Activated CD8-positive, alpha-beta memory T cell treated with anti-CD3 and anti-CD28 coated beads for 1 hour (primary cell): ENCODE measurements at places on chromosomes 5 and 9.

DNA sequence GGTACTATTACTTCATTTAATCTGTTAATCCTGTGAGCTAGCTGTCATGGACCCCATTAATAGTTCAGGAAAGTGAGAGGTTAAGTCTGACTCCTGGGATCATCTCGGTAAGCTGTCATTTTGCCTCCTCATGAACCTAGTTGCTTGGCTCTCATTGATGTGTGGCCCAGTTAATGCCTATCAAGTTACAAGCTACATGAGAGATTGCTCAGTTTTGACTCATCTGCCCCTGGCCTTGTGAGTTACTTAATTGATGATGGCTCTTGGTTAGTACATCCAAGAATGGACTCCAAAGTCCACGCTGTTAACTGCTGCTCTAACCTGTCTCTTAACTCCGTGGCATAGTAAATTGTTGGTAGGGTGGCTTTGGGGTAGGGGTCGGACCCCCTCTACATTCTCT is 23.9 kb downstream of the LARP1 start:
- DNase-seq = no peak

- DNase-seq = no peak
Measured at GRCh38 chr9:127319366-127320114, 55.0 kb downstream of the GARNL3 start.

DNA sequence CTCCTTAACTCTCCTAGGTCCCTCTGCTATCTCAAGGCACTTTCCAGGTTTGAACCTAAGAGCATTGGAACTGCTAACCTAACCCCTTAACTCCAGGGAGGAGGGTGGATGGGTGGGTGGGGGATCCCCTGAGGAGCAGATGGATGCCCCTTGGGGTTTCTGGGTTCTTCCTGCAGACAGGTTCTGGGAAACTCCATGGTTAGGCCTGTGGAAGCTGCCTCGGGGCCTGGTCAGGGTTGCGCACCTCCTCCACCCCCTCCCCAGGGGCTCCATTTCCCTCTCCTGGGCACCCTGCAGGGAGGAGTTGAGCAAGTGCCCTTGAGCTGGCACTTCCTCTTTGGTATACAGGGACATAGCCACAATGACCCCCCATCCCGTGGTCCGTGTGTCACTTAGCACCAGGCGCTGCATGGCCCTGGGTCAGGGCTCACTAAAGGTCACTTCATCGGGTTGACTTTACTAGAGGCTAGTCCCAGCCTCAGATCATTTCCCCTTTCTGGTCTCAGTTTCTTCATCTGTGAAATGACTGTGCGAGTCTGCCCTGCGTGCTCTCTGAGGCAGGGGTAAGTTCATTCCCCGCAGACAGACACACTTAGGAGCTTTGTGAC is 16.0 kb downstream of the CXXC5 start:
- DNase-seq = no peak

DNA sequence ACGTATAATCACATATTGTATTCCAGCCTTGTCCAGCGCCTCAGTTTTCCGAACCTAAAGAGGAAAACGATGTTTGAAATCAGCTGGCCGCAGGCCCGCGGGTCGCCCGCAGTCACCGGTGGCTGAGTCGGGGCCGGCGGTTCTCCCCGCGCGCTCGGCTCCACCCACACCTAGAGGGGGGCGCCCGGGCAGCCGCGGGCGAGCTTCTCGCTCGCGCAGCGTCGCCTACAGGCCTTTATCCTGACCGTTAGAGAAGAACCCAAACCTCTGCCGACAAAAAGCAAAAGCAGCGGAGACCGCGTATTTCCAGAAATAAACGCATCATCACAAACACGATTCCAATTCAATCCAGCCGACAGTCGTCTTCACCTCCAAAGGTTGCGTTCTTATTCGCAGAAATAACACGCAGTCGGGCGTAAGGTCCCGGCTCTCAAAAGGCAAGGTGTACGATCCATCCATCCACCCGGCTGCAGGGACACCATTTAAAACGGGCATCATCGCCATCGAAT is 725 bp upstream of the NIPBL start:
- DNase-seq = peak; percentile 65

- DNase-seq = no peak
Measured at GRCh38 chr5:54930736-54931135, 54.7 kb downstream of the ESM1 start.

GRCh38 chr9:92737611-92738299 is 26.9 kb downstream of the BICD2 start:
- DNase-seq = no peak

- DNase-seq = no peak
Measured at GRCh38 chr9:126883636-126884035, 23.2 kb downstream of the ZBTB34 start.

DNA sequence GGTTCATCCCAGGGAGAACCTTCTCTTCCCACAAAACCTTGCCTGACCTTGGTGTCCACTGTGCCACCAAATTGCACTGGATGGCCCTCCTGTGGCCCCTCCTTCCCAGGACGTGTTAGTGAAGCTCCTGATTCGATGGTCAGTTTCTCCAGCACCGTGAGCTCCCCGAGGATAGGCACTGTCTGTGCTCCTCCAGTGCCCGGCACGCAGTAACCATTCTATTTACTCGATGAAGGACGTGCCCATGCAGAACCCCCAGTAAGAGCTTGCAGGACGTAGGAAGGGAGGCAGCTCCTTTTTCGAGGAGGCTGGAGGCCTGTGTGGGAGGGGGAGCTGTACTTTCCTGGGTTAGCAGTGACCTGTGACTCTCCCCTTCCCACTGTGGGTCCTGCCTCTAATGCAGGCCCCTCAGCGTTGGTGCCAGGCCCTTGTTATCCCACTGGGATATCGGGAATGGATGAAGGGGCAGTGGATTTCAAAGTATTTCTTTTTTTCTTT is 39.6 kb downstream of the HABP4 start:
- DNase-seq = no peak

- no peak for DNase-seq
Measured at GRCh38 chr9:105828596-105829213, 134.4 kb downstream of the TMEM38B start.

GRCh38 chr5:132483661-132484390 is 6.7 kb downstream of the IRF1 start:
- no peak for DNase-seq

DNA sequence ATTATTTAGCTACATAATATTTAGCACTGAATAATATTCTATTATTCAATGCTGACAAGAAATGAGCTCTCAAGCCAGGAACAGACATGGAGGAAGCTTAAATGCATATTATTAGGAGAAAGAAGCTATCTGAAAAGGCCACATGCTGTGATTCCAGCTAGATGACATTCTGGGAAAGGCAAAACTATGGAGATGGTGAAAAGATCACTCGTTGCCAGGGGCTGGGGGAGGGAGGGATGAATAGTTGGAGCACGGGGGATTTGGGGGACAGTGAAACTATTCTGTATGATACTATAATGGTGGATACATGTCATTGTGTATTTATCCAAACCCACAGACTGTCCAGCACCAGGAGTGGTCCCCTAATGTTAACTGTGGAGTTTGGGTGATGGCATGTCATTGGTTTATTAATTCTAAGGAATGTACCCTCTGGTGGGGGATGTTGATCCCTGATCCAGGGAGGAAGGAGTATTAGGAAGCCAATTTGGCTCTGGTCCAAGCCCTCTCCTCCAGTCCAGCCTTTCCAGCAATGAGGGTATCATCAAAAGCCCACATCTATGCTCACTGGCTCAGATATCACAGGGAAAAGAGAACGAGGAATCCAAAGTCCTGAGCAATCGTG is 162.5 kb downstream of the COL23A1 start:
- DNase-seq = no peak

GRCh38 chr5:14983666-14984441 is 112.3 kb upstream of the ANKH start:
- DNase-seq = no peak

DNA sequence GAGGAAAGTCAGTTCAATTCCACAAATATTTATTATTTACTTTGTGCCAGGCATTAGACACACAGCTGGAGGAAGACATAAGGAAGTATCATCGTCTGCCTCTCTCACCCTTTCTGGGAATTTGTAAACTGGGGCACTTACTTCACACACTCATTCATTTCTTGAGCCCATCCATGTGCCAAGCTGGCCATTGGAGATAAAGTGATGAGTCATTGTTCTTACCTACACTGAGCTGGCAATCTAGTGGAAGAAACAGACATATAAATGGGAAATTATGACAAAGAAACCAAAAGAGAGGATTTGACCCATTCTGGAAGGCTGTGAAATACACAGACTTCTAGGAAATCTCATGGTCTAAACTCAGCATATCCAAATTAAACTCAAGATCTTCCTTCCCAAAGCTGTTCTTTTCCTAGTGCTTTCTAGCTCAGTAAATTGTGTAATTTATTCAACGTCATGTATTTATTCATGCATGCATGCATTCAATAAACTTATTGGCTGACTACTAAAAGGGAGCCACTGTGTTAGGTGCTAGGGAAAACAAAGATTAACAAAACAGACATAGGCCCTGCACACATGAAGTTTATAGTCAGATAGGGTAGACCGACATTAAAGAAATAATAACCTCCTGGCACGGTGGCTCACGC is 65.3 kb downstream of the SH3RF2 start:
- no peak for DNase-seq

GRCh38 chr5:8060953-8061429 is 192.0 kb downstream of the MTRR start:
- no peak for DNase-seq

- no peak for DNase-seq
Measured at GRCh38 chr5:158485047-158485446, 614.7 kb downstream of the EBF1 start.

GRCh38 chr9:4490705-4491625 is 697 bp downstream of the SLC1A1 start:
- DNase-seq = no peak

GRCh38 chr5:140131967-140132409 is 6.3 kb downstream of the IGIP start:
- DNase-seq = no peak

DNA sequence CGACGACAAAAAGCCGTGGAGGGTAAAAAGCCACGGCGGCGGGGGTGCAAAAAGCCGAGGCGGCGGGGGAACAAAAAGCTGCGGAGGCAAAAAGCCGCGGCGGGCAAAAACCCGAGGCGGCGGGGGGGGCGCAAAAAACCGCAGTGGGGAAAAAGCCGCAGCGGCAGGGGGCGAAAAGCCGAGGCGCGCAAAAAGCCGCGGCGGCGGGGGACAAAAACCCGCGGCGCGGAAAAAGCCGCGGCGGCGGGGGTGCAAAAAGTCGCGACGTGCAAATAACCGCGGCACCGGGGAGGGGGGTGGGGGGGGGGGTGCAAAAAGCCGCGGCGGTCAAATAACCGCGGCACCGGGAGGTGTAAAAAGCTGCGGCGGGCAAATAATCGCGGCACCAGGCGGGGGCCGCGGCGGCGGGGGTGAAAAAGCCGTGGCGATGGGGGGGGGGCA is 511.5 kb downstream of the FOXD4L5 start:
- DNase-seq = no peak

DNA sequence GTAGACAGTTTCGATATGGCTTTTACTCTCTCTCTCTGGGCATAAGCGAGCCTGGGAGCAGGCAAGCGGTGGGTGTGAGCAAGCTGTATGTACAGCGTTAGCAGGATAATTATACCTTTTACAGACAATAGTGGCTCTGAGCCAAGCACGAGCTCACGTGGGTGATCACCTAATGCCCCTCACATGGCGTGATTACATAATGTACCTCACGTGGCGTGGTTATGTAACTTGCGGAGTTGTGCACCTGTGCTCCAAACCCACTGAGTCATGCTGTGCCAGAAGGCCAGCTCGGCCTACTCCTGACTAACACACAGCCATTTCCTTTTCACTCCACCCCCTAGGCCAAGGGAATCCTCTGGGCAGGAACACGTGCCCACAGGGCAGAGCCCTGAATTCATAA is 797.2 kb downstream of the EFNA5 start:
- no peak for DNase-seq

- no peak for DNase-seq
Measured at GRCh38 chr9:83431101-83432060, 106.8 kb downstream of the FRMD3 start.

GRCh38 chr9:123485216-123485615 is 129.2 kb downstream of the CRB2 start:
- DNase-seq = no peak

GRCh38 chr9:134647359-134648080 is 5.9 kb downstream of the COL5A1 start:
- DNase-seq = no peak

GRCh38 chr9:95197692-95198271 is 119.7 kb downstream of the FANCC start:
- DNase-seq = no peak

DNA sequence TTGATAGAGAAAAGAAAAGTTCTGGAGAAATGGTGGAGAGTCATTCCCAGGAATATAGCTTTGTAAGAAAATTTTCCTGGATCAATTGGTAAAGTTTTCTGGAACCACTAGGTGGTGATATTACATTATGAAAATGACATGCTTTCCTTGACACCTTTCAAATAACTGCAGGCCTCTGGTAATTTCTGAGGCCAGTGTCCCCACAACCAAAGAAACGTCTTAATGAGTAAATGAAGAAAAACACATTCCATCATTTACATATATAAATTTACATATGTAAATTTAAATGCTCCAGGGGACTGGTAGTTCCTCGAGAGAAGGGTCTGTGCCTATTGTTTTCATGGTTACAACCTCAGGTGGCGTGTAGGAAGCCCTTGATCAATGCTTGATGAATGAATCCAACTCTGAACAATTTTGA is 17.2 kb upstream of the RGS3 start:
- no peak for DNase-seq

GRCh38 chr9:133257465-133257956 is 17.5 kb downstream of the ABO start:
- no peak for DNase-seq

DNA sequence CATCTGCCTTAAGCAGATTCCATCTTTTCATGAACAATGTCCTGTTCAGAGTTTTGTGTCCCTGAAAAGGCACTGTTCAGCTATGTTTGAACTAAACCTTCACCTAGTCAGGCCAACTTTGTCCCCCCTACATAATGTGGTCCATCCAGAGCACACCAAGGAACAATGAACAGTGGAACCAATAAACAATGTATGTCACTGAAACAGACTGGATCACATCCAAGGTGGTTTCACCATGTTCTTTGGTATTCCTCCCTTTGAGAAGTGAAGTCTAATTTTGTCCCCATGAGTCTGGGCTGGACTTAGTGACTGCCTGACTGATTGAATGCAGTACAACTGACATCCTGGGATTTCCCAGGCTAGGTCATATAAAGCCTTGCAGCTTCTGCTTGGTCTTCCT is 174.5 kb downstream of the SLC24A2 start:
- DNase-seq = no peak
